ENCODE measurements at places on chromosomes 16 and 17.

GRCh38 chr17:63446753-63447470, 806 bp upstream of the CYB561 start:
- no peak for DNase-seq

DNA sequence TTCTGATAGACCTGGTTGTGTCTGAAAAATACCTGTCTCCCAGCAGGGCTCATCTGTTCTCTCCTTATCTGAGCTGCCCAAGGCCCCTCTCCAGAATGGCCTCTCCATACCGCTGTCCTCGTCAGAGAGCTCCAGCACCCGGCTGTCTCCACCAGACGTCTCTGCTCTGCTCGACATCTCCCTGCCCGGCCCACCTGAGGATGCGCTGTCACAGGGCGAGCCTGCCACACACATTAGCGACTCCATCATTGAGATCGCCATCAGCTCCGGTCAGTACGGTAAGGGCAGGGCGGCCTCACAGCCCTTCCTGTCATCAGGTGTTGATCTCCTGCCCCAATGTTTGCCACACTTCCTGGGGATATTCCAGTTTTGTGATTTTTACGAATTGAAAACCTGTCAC, 10.2 kb upstream of the JPT2 start:
- DNase-seq = no peak

- DNase-seq = no peak
Observed at GRCh38 chr17:58329810-58330537, 1.4 kb upstream of the TSPOAP1 start.

DNA sequence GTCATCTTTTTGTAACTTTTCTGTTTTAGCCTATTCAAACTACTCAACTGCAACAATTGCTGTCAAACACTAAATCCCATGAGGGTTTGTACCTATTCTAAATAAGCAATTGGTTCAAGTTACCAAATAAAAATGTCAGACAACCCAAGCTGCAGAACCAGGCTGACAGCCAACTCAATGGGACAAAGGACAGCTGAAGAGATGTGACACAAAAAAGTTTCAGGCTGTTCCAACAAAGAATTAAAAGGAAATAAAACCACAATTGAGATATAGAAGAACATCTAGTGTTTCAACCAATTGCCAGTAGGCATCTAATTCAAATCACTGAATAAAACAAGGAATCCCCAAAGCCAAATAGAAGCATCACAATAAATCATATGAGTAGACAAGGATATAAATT, 49.3 kb downstream of the GRB7 start:
- DNase-seq = no peak

DNA sequence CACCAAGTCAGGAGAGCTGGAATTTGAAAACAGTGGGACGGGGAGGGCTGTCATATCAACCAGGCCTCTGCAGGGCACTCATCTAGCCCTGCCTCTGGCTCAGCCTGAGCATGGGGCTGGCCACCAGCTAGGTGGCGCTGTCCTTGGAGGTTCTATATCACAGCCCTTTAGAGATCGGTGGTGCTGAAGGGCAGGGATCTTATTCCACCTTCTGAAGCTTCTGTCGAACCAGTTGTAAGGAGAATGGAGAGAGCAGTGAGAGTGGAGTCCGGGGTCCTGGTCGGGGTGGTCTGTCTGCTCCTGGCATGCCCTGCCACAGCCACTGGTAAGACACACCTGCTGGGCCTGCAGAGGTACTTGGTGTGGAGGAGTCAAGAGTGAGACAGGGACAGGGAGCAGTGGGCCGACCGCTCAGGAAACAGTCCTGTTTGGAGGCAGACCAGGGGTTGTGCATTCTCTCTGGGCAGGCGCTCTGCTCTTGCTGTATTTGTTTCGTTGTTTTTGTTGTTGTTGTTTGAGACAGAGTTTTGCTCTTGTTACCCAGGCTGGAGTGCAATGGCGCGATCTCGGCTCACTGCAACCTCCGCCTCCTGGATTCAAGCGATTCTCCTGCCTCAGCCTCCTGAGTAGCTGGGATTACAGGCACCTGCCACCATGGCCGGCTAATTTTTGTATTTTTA, at the start of gene CES3:
Gene CES3, plus strand, starts transcription at position 202 of the 680 bp plus-strand sequence. Its CDS starts 42 bp downstream, at position 244.
- DNase-seq = peak; percentile 67

DNA sequence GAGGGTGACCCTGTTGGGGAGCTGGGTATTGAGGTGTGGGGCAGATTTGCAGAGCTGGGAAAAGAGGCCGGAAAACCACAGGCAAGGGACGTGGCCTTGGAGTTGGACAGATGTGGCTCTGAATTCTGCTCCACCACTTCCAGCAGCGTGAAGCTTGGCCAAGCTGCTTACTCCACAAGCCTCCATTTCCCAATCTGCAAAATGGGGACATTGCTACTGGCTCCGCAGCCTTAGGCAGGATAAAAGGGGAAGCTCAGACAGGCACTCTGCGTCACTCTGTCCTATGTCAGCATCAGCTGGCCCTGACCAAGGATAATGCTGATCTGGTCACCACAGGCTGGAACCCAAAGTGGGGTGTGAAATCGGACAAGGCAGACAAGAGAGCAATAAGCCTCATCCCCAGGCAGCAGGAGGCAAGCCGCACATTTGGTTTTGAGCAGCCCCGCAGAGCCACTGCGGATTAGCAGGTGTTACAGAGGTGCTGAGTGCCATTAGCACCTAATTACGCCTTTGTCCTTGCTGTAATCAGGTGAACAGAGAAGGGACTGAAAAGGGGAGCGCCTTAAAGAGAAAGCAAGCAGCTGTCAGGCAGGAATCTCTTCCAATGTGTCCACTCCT, 54.8 kb downstream of the SDK2 start:
- DNase-seq = no peak

DNA sequence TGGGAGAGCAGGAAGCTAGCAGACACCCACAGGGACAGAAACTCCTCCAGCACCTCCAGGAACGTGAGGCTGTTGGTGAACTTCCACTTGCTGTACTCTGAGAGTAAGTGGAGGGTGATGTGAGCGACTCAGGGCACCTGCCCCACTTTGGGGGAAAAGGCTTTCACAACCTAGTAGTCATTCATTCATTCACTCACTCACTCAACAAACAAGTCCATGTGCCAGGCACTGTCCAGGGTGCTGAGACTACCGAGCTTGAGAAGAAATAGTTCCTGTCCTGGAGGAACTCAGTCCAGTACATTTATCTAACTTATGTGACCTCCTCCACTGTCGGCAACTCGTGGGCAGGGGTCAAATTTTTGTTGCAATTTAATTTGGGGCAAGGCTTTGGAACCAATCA, 26.6 kb downstream of the LGALS9 start:
- no peak for DNase-seq

GRCh38 chr16:71214746-71215381, 15.7 kb downstream of the HYDIN start:
- DNase-seq = no peak

DNA sequence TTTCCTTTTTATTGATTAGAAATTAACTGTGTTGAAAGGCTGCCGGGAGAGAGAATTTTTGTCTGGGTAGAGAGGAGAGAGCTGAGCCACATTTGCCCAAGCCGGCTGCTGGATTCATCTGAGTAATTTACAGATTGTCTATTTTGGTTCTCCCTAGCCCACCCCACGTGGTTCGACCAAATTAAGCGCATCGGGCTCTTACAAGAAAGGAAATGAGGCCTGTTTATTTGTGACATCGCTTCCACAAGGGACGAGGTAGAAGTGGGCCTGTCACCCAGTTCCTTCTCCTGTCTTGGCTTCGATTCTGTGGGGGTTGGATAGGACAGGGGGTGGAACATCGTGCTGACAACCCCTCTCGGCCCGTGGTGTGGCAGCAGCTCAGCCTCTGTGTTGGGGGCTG, 42.9 kb downstream of the SYT17 start:
- DNase-seq = peak; percentile 75

GRCh38 chr17:72804949-72805707, 287.4 kb downstream of the SLC39A11 start:
- DNase-seq = no peak

- no peak for DNase-seq
Observed at GRCh38 chr17:48883171-48883570, 9.4 kb upstream of the ATP5MC1 start.

GRCh38 chr16:89409161-89409711, 81.1 kb downstream of the ANKRD11 start:
- DNase-seq = no peak

DNA sequence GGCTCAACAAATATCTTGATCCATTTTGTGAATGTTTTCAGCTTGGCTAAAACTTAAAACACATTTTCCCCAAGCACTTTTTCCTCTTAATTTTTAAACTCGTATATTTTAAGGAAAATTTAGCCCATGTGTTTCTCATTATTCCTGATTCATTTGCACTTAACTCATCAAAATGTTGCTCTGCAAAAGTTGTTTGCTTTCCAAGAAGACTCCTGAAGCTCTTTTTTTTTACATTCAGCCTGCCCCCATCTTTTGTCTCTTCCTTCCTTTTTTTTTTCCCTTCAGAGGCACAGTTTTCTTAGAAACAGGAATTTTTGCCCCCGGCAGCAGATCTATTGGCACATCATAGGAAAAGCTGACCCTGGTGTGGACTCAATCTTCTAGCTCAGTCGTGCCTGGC, 155.0 kb upstream of the SALL1 start:
- no peak for DNase-seq

DNA sequence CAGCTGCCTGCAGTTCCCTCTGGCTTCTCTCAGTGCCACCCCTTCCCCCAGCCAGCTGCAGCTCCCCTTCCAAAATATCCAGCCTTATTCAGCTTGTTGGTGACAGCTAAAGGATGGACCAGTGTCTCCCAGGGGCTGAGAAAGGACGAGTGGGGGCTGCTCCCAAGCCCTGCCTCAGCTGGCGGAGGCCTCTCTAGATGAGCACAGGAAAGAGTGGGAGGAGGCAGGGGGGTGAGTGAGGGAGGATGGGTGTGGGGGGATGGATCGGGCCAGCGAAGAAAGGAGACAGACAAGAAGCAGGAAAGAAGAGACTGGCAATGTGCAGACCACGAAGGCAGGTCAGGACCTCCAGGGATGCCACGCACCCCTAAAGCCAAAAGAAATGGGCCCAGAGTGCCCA, 17.5 kb downstream of the PIPOX start:
- DNase-seq = no peak
